NCI-H510A treated with DMSO at 0.1 percent for 48 hours (cell line): ENCODE measurements at places on chromosomes 3 and 15.

DNA sequence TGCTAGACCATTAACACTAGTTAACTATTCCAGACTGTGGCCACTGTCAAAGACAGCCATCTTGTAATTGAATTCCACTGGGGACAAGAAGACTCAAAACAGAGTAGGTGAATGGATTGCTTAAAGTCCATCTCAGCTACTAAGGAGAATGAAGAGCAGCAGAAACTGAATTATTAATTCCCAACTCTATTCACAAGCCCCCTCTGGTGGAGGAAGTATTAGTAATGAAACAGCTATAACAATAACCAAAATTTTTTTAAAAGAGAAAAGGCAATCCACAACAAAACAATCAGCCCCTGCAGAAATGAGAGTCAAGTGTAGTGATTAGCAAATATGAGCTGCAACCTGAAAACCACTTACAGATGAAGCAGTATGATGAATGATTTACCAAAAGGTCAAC lies 302.8 kb downstream of the FHIT start:
- no peak for DNase-seq

- DNase-seq, result no peak
These were observed 2.8 kb upstream of the RNU5A-1 start for GRCh38 chr15:65292938-65293518.

DNA sequence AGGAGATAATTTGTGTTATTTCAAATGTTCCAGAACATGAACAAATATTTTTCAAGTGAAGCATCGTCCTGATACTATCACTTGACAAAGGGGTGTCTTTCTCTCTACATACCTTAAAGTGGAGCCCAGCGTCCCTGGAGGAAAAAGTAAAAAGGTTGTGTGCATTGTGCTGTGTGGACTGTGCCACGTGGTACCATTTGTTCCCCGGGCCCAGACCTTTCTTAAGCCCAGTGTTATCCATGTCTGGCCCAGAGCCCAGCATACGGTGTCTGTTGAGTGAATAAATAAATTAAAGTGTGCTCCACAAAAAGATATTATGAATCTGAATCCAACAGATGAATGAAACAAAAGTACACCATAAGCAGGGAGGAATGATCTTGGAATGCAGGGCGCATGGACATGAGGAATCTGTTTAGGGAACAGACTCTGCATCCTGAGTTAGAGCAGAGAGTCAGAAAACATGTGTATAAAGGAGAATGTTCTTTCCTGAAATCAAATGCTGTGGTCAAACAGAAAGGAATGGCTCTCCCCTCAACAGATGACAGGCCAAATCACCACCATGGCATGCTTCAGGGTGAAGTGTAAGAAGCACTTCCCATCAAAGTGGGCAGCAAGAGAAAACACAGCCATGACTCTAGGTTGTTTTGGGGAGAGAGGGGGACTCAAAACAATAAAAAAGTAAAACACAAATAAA lies 8.1 kb upstream of the PRSS50 start:
- DNase-seq, result no peak

- DNase-seq, result no peak
These were observed 139.1 kb downstream of the WNT7A start for GRCh38 chr3:13740795-13741194.

DNA sequence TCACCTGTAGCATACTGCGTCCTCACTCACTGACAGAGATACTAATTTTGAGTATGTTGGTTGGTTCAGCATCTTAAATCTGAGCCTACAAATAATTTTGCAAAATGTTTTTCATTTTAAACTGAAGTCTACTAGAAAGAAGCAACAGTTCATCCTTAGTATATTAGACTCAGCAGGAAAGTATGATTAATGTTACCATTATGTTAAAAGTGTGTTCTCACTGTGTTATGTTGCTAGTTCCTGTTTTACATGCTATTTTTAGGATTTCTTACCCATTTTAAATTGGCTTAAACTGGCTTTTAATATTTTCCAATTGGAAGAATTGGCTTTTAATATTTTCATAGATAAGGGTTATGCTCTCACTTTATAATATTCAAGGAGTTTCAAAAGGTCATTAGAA lies 25.7 kb downstream of the ACKR4 start:
- no peak for DNase-seq

GRCh38 chr15:36755341-36756000 lies 176.0 kb downstream of the CDIN1 start:
- peak; percentile 4 for DNase-seq

- DNase-seq, result no peak
These were observed 324.0 kb upstream of the IL12A start for GRCh38 chr3:159664653-159665052.

DNA sequence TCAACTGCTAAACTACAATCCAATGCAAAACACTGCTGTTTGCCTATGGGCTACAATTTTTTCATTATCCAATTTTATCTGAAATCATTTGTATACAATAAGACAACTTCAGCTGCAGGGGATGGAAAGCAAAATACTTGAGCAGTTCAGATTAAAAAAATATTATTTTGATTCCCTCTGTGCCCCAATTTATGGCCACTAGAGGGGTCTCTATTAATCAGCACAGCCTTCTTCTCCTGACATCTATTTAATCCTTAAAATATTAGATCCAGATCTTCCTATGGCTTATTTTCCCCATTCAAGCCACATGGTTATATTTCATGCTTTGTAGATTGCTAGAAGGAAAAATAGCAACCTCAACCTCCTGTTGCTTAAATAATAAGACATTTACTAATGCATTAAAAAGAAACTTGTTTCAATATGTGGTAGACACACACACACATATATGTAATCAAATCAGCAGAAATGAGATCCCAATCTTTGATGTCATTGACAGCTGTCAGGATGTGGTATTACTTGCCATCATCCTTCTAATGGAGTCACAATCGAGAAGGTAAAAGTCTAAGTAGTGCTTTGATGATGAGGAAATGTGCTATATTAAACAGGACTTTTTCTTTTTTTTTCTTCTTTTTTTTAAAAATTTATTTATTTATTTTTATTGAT lies 104.2 kb downstream of the P2RY1 start:
- no peak for DNase-seq

- DNase-seq, result no peak
These were observed 452.0 kb upstream of the MCTP2 start for GRCh38 chr15:93779341-93779740.

- no peak for DNase-seq
These were observed 36.2 kb upstream of the CFAP161 start for GRCh38 chr15:81097890-81098280.

DNA sequence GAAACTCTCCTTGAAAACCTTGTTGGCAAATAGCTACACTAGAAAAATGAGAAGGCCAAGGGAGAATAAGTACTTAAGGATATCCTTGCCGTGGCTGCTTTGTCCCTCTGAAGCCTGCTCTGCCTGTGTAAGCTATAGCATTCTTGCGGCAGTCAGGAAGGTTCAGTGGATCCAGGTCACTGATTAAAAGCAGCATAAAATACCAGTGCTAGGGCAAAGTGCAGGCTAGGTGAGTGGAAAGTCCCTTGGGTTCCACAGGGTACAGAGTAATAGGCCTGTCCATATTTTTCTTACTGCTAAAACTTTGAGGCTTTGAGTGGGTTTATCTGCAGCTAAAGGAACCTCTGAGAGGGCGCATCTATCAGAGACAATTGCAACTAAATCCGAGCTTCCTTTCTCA lies 10.3 kb downstream of the CXCR6 start:
- no peak for DNase-seq

DNA sequence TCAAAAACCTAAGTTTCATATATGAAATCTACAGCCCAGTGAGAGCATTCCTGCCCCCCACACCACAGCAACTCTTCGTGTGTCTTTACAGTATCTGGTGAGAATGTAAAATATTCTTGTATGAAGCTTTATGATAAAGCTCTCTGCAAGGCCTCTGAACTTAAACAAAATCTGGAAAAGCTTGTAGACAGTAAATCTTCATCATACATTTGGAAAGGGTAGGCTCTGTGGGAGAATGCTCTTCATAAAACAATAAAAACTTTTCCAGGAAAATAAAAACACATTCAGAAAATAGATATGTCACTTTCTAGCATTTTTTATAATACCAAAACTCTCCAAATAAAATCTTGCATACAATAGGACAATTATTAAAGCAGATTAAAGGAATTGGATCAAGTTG lies 1009.5 kb downstream of the NAALADL2 start:
- DNase-seq, result no peak

DNA sequence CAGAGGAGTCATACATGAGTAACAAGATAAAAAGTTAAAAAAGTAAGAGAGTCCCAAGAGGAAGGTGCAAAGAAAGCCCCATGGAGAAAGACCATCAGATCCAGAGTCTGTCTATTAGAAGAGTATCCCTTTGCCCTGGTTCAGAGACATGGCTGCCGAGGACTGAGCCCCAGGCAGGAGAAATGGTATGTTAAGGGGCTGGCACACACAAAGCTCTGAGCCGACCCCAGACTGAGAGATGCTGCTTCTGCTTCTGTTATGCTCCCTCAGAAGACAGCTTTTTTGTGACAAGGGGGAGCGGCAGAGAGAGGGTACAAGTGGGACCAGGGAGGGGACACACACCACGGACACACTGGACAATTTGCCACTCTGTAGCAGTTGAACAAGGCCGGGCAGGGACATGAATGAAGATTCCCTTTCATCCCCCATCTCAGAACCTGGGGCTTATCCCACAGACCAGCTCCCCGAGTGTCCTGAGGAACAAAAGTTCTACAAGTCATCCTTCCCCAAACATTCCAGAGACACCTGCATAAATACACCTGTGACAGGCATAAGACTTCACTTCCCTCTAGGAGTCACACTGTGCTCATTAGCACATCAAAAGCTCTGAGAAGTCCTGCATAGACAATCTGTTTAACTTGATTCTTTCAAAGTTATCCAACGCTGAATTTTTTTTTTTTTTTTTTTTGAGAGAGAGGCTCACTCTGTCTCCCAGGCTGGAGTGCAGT lies 161.6 kb upstream of the WNT5A start:
- DNase-seq, result no peak

GRCh38 chr3:152296971-152297370 lies 28.2 kb downstream of the MBNL1 start:
- DNase-seq, result no peak

DNA sequence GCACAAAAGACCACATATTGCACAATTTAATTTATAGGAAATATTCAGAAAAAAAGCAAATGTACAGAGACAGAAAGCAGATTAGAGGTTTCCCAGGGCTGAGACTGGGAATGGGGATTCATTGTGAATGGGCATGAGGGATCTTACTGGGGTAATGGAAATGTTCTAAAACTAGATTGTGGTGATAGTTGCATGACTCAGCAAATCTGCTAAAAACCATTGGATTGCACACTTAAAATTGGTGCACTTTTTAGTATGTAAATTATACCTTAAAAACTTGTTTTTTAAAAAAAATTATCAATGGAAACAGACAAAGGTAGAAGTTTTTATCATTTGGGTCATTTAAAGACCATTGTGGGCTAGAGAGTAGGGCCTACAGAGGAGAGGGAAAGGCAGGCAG lies 230.6 kb downstream of the IL5RA start:
- no peak for DNase-seq

DNA sequence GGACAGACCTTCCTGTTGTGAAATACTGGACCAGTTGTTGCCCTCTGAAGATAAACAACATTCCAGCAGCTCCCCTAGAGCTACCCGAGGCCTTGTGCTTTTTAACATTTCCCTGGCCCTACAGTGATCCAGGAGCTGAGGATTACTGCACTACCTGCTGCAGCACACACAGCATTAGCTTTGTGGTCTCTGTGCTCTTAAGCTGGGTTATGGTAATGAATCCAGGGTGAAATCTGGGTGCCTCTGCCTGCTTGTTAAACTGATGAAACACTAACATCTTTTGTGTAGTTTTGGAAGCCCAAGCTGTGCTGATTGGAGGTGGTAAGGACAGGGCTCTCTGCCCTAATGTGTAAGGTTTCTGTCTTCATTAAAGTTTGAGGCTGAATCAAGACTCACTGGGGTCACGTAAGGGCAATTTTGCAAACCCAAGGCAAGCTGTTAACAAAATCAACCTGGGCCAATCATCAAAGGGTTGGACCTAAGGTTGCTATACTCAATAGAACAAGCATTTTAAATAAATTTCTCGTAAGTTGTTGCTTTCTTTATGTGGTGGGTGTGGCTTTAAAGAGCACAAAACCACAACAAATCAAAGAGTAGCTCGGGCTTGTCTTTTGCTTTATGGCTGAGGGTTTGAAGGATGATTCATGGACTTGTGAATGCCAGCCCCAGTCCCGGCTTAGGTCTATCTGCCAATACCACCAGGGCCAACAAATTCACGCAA lies 183.9 kb downstream of the TPRG1 start:
- DNase-seq, result no peak

DNA sequence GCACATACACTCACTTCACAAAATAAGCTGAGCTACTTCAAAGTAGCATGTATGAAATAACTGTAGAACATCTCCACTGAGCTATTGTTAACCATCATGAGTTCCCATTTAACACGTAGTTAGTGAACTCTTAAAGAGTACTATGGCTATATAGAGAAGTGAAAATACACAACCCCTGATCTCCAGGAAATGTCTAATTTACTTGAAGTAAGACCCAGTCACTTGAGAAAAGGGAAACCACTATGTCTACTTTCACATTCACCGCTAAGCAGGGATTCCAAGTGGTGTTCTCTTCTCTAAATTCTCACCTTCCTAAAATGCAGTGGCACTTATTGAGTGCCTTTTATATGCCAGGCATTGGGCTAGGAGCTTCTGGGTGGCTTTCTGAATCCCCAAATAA lies 35.0 kb upstream of the COLQ start:
- no peak for DNase-seq

GRCh38 chr3:6039971-6040370 lies 820.9 kb upstream of the GRM7 start:
- DNase-seq, result no peak

- DNase-seq, result no peak
These were observed 18.6 kb downstream of the ARIH1 start for GRCh38 chr15:72492733-72493132.

DNA sequence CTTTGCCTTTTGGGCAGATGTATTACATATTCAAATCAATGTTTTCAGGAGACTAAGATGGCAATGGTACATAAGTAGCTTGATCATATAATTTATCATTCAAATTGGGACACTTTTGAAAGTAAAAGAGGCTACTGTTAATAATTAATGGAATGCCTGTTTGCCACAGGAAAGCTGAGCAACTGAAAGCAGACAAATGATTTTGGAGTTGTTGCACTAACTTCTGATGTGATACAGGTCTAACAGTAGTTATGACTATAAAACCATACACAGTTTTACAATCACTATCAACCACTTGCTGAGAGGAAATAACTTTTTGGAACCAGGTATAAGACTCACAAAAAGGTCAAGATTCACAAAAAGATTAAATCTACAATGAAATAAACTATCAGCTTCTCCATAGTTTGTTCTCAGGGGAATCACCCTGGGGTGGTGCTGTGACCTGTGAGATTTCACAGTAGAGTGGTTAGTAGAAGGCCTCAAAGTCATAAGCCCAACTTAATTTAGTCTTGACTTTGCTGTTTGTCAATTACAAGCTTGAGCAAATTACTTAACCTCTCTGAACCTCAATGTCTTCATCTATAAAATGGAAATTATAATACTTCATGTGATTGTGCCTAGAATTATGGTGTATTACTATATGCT lies 42.7 kb downstream of the HHLA2 start:
- DNase-seq, result no peak

- DNase-seq, result no peak
These were observed 32.9 kb downstream of the SPSB4 start for GRCh38 chr3:141083836-141084649.

GRCh38 chr3:77040926-77041722 lies 1.2 kb downstream of the ROBO2 start:
- DNase-seq, result no peak

- no peak for DNase-seq
These were observed 32.2 kb downstream of the ATP10A start for GRCh38 chr15:25830844-25831451.

GRCh38 chr3:155069729-155070128 lies 10.4 kb upstream of the MME start:
- no peak for DNase-seq
